ENCODE measurements at places on chromosomes 2 and 18.

- no peak for DNase-seq
Measured at GRCh38 chr2:17124575-17125318, 393.5 kb downstream of the RAD51AP2 start.

- DNase-seq: peak; percentile 100
Measured at GRCh38 chr2:234690569-234691213, 193.8 kb upstream of the ARL4C start.

DNA sequence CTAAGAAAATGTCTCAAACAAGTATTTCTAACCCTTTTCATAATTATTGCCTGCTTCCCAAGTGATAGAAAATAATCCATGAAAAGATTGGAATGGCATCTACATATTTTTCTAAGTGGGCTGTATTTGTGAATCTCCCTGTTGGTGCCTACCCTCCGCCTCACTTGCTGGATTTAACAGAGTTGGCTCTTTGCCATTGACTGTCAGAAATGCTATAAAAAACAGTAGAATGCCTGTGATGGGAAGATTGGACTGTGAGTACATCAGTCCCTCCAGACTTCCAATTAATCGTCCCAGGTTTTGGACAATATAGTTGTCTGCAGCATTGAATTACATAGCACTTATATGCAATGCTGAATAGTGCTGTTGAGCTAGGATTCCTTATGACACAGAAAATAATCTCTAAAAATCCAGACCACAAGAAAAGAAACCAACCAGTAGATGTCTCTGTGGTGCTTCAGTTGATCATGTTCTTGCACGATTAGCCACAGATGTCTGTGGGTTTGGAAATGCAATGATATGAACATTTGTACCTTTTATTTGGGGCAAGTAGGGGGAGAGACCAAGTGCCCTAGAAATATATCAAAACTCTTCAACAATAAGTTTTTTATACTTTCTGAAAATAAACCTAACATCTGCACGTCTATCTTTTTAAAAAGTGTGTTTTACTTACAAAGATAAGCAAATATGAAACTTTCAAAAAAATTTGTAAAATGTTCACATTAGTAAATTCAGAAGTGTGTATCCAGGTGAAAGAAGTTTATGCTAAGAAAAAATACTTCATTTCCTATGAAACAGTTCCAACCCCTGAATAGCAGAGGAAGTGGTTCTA lies 88.5 kb downstream of the DYNAP start:
- peak; percentile 48 for DNase-seq

DNA sequence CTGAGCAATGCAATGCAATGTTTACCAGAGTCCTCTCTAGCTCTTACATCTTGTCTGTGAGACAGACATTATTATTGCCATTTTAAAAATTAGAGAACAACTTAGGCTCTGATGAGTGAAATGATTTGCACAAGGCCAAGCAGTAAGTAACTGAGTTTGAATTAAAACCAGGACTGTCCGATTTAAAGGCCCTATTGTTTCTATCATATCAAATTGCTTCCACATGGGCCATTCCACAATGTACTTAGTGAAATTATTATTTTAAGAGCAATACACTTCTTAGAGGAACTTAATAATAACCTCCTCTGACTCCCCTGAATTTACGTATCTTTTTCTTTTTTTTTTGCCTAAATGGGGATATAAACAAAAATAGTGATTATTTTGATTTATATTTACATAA lies 64.6 kb downstream of the PLCL1 start:
- no peak for DNase-seq

GRCh38 chr2:18047213-18047611 lies 168.7 kb downstream of the KCNS3 start:
- no peak for DNase-seq

DNA sequence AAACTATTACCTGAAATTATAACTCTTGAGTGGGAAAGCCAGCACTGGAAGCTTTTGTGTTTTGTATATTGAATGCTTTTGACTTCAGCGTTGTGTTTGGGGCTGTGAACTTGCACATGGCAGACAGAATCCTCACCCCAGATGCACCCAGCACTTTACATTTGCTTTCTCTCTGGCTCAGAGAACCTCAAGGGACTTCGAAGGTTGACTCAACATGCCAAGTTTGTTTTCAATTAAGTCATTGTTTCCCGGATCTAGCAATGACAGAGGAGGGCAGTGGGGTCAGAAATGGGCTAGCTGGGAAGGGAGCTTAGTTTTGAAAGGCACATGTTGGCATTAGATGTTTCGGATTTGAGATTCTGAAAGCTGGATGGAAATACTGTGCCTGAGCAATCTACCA lies 22.4 kb downstream of the TET3 start:
- no peak for DNase-seq

- peak; percentile 17 for DNase-seq
Measured at GRCh38 chr2:68463287-68463877, 3.7 kb downstream of the FBXO48 start.

- DNase-seq: no peak
Measured at GRCh38 chr18:51789871-51790270, 550.1 kb upstream of the DCC start.

GRCh38 chr2:197576631-197577030 lies 60.8 kb downstream of the MOB4 start:
- DNase-seq: no peak

- no peak for DNase-seq
Measured at GRCh38 chr2:234427081-234428061, 69.5 kb downstream of the ARL4C start.

GRCh38 chr2:58734365-58734764 lies 493.2 kb upstream of the FANCL start:
- DNase-seq: peak; percentile 2

DNA sequence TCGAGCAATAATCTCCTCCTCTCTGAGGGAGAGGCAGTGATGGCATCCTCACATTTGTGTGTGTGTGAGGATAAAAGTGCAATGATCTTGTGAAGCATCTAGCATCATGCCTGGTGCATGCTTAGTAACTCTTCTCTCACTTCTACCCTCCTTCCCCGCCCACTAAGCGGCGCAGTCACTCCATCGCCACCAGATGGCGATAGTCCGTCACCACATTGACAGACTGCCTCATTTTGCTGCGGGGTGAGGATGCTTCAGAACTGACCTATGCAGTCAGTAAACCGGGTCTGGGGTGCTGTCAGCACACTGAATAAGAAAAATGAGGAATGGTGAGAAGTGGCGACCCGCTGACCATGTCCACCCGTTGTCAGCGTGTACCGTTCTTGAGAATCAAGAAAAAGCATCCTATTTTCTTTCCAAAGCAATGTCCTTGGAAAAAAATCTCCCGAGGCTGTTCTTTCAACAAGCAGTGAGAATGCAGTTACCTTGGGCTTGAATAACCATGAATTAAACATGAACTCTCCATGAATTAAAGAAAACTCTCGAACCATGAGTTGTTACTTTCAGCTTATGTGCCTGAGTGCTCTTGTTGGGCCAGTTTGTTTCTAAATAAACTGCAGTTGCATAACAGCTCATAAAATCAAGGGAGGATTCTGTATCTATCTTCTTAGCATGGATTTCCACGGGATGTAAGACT lies 37.3 kb upstream of the TMEM177 start:
- DNase-seq: peak; percentile 35

DNA sequence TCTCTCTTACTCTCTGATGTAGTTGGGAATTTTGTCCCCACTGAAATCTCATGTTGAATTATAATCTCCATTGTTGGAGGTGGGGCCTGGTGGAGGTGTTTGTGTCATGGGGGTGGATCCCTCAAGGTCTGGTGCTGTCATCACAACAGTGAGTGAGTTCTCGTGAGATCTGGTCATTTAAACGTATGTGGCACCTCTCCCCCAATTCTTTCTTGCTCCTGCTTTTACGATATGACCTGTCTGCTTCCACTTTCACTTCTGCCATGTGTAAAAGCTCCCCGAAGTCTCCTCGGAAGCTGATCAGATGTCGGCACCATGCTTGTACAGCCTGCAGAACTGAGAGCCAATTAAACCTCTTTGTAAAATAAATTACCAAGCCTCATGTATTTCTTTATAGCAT lies 337.8 kb upstream of the CDH2 start:
- no peak for DNase-seq

GRCh38 chr2:197929008-197929885 lies 124.9 kb downstream of the PLCL1 start:
- no peak for DNase-seq

DNA sequence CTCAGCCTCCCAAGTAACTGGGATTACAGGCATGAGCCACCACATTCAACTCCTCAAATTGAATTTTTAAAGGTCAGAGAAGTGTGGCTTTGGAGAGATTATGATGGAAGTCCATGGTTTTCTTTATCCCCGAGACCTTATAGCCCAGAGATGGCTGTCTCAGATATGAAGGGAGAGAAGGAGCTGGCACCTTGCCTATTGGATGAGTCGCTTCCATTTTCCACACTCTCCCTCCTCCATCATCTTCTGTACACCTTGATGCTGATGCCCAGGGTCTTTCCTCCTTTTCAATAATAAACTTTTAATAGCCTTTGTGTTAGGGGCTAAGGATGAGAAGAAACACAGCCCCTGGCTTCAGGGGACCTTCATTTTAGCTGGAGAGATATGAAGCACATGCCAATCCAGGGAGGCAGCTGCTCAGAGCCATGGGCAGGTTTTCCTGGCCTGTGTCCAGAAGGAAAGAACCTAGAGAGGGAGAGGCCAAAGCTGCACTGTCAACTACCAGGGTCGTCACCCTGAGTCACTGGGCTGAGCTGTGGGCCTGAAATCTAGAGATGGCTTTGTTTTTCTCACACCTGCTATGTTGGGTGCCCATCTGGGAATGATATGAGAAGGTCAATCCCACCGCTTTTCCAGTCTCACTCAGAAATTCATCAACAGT lies 146.0 kb upstream of the SERTAD2 start:
- DNase-seq: no peak

DNA sequence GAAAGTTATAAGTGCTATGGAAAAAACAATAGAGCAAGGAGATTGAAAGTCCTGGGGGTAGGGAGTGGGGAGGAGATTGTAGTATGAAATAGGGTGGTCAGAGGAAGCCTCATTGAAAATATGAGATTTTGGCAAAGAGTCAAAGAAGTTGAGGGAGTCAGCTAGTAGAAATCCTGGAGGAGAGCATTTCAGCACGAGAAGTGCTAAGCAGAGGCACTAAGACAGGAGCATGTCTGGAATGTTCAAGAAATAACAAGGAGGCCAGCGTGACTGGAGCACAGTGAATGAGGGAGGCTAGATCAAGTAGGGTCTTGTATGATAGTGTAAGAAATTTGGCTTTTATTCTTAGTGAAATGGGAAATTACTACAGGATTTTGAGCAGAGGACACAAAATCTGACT lies 2.1 kb upstream of the TSPYL6 start:
- DNase-seq: no peak

DNA sequence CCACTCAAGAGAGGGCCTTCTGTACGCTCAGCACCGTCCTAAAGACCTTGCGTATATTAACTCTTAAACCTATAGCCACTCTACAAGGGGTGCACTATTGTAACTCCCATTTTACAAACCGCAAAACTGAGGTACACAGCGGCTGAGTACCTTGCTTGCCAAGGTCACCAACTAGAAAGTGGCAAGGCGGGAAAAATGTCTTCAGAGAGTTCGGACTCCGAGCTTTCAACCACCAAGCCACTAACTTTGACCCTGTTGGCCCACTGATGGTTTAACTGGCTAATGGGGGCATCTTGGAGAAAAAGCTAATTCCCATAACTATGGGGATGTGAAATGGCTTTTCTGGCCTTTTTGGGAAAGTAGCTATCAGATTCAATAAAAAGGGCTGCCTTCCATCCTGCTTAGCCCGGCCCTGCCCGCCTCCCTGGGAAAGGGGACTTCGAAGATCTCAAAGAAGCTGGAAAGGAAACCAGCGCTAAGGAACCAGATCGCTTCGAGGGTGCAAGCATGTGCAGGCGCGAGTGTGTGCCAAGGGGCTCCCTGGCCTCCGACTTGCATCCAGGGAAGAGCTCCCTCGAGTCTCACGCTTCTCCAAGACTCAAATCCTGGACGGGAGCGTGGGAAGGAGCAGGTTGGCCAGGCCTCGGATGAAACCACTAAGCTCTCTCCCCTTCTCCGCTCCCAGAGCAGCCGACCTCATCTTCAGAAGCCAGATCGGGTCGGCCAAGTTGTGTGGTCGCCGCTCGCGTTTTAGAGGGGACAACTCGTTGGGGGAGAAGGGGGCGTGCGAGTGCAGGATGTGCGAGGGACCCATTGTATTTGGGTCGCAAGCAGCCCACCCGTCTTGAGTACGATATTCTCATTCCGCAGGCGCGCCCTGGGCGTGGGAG lies 2.2 kb upstream of the SP5 start:
- no peak for DNase-seq

GRCh38 chr2:112794131-112794733 lies 9.9 kb upstream of the IL1A start:
- no peak for DNase-seq

DNA sequence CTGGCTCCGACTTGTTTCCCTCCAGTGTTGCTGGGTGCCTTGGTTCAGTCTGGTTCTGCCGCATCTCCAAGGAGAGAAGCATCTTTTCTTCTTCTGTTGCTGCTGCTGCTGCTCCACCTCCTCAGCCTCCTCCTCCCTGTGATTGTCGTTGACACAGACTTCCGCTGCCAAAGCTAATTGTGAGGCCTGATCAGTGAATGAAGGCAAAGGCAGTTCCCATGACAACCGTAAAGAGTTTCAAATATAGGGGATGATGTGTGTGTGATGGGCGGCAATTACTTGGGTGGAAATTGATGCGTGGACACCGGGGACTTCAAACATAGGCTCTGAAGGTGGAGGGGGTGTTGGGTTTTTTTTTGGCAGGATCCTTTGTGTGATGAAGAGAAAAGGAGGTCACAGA lies 13.7 kb downstream of the TET3 start:
- DNase-seq: no peak

DNA sequence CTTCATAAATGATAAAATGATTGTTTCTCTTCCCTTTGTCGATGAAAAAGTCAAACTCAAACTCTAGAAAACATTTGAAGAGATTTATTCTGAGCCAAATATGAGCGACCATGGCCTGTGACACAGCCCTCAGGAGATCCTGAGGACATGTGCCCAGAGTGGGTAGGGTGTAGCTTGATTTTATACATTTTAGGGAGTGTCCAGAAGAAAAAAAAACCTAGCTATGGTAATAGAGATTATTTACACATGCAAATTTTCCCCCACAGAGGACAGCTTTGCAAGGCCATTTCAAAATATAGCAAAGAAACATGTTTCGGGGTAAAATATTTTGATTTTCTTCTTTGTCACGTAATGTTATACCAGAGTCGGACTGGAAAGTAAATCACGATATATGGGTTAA lies 92.4 kb upstream of the TRIB2 start:
- DNase-seq: no peak

- DNase-seq: no peak
Measured at GRCh38 chr2:150389447-150389846, 98.0 kb downstream of the RND3 start.

DNA sequence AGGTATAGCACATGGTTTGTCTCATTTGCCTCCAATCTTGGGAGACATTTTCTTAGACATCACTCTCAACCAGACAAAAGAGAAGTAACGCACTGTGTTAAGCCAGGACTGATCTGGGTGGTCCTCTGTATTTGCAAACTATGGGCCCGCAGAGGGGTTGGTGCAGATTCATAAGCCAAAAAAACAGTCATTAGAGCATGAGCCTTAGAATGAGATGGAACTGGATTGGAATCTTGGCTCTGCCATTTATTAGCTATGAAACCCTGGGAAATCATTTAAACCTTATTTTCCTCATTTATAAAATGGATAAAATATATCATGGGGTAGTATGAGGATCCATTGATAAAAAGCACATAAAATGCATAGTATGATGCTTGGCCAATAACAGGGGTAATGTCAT lies 213.5 kb upstream of the APCDD1 start:
- no peak for DNase-seq

All from NCI-H748 treated with DMSO at 0.1 percent for 48 hours (cell line).